ENCODE measurements at places on chromosomes 3 and 15. TPM values are rescaled to one million over a fixed set of nuclear protein-coding genes. Genes with fewer than 3 reads are reported as not detected.

Gene SEMA6D
- 56.4 TPM for polyA plus RNA-seq

Gene GOLGA6L6
- not detected for polyA plus RNA-seq

Gene TM4SF4
- not detected for polyA plus RNA-seq

Gene ST6GAL1
- 15.8 TPM for polyA plus RNA-seq

Gene EBLN2
- 4.0 TPM for polyA plus RNA-seq

Gene MEIS2
- polyA plus RNA-seq, result 7.7 TPM

Gene RHCG
- not detected for polyA plus RNA-seq

Gene OIP5
- 3.4 TPM for polyA plus RNA-seq

Gene GRK7
- not detected for polyA plus RNA-seq

Gene CASR
- polyA plus RNA-seq, result not detected

Gene IL12A
- 0.76 TPM for polyA plus RNA-seq

Gene MFGE8
- polyA plus RNA-seq, result 165 TPM

Gene CAMK2N2
- not detected for polyA plus RNA-seq

Gene SOX14
- polyA plus RNA-seq, result not detected

Gene CGNL1
- polyA plus RNA-seq, result 5.4 TPM

Gene RLBP1
- 0.30 TPM for polyA plus RNA-seq

Gene ALG3
- 25.5 TPM for polyA plus RNA-seq

Gene MAGEL2
- polyA plus RNA-seq, result 21.3 TPM

Gene LIPC
- 1.0 TPM for polyA plus RNA-seq

Gene LDHAL6B
- polyA plus RNA-seq, result 0.12 TPM

Gene SPTSSB
- polyA plus RNA-seq, result 1.6 TPM

Gene GUCA1C
- polyA plus RNA-seq, result not detected

Gene KNG1
- polyA plus RNA-seq, result 0.06 TPM

Gene GXYLT2
- 27.9 TPM for polyA plus RNA-seq

Gene MBNL1
- polyA plus RNA-seq, result 57.8 TPM

Gene ECE2
- not detected for polyA plus RNA-seq

Gene TMIE
- 0.63 TPM for polyA plus RNA-seq

Gene SLC24A5
- polyA plus RNA-seq, result 0.14 TPM

Gene MORC1
- polyA plus RNA-seq, result not detected

Gene HOMER2
- polyA plus RNA-seq, result 22.4 TPM

Gene NDN
- polyA plus RNA-seq, result 209 TPM

Gene TICRR
- 3.8 TPM for polyA plus RNA-seq

Gene ARF4
- polyA plus RNA-seq, result 130 TPM

Gene ABHD17C
- 8.6 TPM for polyA plus RNA-seq

Gene FAM174B
- 21.0 TPM for polyA plus RNA-seq

Gene MED12L
- 9.7 TPM for polyA plus RNA-seq

Gene NR2E3
- polyA plus RNA-seq, result 9.0 TPM

Gene TM4SF18
- polyA plus RNA-seq, result 12.9 TPM

Gene SNX22
- polyA plus RNA-seq, result 0.97 TPM

Gene ABHD2
- 22.0 TPM for polyA plus RNA-seq

Gene RFC4
- 20.7 TPM for polyA plus RNA-seq

Gene GRAMD1C
- 1.7 TPM for polyA plus RNA-seq
